Activated CD4-positive, CD25-positive, alpha-beta regulatory T cell treated with anti-CD3 and anti-CD28 coated beads, Interleukin-2, amount 50 U/mL, for 24 hours (primary cell): ENCODE measurements at places on chromosomes 1 and 21.

- no peak for ATAC-seq
These were observed 40.9 kb downstream of the CLIC4 start for GRCh38 chr1:24786191-24786590.

DNA sequence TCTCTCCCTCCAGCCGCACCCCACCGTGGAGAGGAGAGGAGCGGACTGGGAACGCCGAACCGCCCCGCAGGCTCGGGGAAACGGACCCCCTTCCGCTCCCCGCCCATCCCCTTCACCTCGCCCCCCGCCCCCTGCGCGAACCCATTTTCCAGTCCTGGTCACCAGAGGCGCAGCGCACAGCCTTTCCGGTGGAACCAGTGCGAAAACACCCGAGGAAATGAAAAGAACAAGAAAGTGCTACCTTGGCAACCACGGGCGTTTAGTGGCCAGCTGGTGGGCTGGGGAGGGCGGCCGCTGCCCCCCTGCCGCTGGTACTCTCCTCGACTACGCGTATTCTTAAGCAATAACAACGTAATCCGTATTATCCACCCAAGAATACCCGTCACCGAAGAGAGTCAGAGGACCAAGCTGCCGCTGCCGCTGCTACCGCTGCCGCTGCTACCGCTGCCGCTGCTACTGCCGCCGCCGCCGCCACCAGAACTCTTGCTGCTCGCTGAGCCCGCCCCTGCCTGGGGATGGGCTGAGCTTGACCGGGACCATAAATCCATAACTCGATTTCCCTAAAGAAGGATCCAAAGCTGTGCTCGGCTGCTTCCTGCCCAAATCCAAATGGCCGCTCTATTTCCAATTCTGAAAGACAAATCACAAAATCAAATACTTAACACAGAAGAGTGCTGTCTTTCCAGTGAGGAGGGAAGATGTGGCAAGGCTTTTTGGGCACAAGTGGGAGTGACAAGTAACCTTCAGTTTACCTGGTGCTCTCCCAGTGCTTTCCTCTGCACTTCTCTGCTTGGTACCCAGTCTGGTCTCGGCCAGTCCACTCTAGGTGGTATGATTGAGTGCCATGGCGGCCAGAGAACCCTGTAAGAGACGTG is 125.2 kb upstream of the DPYD start:
- no peak for ATAC-seq

DNA sequence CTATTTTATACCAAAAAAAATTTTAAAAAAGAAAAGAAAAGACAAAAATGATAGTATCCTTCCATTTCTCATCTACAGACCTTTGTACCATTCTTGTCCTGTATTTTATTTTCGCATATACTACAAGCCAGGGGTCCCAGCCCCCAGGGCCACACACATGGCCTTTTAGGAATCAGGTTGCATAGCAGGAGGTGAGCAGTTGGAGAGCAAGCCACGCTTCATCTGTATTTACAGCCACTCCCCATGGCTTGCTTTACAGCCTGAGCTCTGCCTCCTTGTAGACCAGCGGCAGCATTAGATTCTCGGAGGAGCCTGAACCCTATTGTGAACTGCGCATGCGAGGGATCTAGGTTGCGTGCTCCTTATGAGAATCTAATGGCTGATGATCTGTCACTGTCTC is 39.8 kb downstream of the RASSF5 start:
- no peak for ATAC-seq

DNA sequence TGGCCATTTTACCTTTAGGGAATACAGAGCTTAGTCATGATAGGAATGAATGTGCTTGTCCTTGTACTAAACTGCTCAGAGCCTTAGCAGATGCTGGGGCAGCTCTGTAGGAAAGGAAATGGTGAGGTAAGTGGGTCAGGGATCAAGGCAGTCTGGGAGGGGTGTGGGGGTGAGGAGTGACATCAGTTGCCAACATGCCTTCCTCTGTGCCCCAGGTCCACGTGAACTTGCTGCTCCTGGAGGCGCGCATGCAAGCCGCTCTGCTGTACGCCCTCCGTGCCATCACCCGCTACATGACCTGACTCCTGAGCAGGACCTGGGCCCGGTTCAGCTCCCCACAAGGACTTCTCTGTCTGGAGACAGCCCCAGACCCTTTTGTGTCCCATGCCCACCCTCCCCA is 21.2 kb downstream of the SESN2 start:
- ATAC-seq, result no peak

GRCh38 chr1:181986907-181987305 is 74.6 kb downstream of the ZNF648 start:
- ATAC-seq, result no peak

GRCh38 chr1:233037843-233038242 is 87.4 kb downstream of the NTPCR start:
- ATAC-seq, result no peak

DNA sequence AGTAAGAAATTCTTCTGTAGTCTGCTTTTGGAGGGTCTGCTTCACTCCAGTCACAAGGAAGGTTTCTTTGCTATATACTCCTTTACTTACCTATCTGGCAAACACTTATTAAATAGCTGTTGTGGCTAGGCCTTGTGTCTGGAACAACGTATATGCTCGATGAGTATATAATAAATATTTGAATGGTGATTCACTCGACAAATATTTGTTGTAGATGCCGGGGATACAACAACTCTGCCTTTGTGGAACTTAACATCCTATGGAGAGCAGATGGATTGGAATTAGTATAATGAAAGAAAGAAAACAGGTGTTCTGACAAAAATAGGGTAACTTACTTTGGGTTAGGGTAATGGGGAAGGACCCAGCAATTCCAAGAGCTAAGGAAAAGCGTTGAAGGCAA is 31.1 kb downstream of the KPNA6 start:
- no peak for ATAC-seq

GRCh38 chr1:183812128-183812527 is 7.2 kb downstream of the RGL1 start:
- ATAC-seq, result no peak
